Activated T-helper 17 cell treated with anti-CD3 and anti-CD28 coated beads, Interleukin-2, amount 50 U/mL, for 72 hours (primary cell): ENCODE measurements at places on chromosomes 1 and 21. TPM values are rescaled to one million over a fixed set of nuclear protein-coding genes. Genes with fewer than 3 reads are reported as not detected.

DNA sequence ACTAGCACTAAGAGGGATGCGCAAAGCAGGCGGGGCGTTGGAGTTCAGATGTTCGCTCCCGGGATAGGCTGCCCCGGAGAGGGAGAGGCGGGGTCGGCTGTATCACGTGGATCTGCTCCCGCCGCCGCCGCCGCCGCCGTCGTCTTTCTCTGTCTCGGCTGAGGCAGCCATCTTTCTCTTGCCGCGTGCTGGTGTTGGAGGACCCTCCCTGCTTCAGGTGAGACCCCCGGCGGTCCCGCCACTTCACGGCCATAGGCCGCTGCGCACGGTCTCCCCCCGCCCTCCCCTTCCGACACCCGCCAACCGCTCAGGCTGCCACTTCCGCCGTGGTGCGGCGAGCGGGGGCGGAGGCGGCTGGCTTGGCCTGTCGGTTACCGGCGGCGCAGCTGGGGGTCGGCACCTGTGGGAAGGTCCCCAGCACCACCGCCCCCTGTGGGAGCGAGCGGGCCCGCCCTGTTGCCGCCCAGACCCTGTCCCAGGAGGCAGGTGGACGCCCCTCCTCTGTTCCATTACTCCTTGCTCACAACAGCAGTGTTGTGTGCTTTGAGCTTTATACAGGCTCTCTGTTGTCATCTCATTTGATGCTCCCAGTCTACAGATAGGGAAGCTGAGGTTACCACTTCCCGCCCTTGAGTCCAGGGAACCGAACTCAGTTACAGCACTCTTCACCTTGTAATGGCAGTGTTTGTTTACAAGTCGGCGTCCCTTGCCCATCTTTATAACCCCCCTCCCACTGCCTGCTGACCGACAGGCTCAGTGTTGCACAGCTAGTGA, at the start of gene BTF3L4:
BTF3L4 (plus strand) TSS at position 133 of the 774 bp plus-strand sequence. CDS start 3,553 bp downstream, outside the sequence.
- peak; percentile 94 for ATAC-seq

- no peak for ATAC-seq
These were observed 63.1 kb downstream of the PTGFR start for GRCh38 chr1:78553859-78554258.

- no peak for ATAC-seq
These were observed 205.6 kb downstream of the RHOU start for GRCh38 chr1:228940926-228941325.

GRCh38 chr1:23446661-23447310, 22.2 kb upstream of the TCEA3 start:
- no peak for ATAC-seq

DNA sequence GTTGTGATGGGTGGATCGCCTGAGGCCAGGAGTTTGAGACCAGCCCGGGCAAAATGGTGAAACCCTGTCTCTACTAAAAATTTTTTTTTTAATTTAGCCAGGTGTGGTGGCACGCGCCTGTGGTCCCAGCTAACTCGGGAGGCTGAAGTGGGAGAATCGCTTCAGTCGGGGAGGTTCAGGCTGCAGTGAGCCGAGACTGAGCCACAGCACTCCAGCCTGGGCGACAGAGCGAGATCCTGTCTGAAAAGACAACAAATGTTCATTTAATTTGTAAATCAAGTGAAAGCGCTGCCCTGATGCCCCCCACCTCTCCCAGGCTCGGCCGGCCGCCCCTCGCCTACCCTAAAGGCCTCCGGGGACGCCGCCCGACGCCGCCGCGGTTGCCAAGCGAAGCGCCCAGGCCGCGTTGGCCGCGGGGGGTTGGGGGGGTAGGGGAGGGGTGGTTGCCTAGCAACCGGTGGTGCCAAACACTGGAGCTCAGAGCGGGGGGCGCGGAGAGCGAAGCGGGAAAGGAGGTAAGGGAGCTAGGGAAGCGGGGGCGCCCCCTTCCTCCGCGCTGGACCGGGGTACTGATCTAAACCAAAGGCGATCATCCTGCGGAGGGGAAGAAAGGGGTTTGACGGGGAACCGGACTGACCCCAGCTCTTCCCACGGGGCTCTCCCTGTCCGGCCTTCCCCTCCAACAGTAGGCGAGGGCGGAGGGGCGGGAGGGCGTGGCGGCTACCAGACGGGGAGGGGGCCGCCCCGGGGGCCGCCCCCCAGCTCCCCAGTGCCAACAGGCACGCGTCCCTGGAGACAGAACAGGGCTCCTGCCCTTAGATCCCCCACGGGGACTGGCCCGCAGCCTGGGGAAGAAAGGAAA, at the start of gene TEKT2:
TEKT2 (plus strand) TSS at position 460 of the 862 bp plus-strand sequence. CDS start 828 bp downstream, outside the sequence.
- no peak for ATAC-seq

- no peak for ATAC-seq
These were observed 344.5 kb downstream of the LMX1A start for GRCh38 chr1:165011991-165012531.

DNA sequence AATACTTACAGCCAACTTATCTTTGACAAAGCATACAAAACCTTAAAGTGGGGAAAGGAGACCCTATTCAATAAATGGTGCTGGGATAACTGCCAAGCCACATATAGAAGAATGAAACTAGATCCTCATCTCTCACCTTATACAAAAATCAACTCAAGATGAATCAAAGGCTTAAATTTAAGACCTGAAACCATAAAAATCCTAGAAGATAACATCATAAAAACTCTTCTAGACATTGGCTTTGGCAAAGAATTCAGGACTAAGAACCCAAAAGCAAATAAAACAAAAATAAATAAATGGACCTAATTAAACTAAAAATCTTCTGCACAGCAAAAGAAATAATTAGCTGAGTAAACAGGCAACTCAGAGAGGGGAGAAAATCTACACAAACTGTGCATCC, 335.6 kb upstream of the PBX1 start:
- ATAC-seq: no peak

GRCh38 chr21:39115576-39116235, 67.5 kb downstream of the PSMG1 start:
- no peak for ATAC-seq

DNA sequence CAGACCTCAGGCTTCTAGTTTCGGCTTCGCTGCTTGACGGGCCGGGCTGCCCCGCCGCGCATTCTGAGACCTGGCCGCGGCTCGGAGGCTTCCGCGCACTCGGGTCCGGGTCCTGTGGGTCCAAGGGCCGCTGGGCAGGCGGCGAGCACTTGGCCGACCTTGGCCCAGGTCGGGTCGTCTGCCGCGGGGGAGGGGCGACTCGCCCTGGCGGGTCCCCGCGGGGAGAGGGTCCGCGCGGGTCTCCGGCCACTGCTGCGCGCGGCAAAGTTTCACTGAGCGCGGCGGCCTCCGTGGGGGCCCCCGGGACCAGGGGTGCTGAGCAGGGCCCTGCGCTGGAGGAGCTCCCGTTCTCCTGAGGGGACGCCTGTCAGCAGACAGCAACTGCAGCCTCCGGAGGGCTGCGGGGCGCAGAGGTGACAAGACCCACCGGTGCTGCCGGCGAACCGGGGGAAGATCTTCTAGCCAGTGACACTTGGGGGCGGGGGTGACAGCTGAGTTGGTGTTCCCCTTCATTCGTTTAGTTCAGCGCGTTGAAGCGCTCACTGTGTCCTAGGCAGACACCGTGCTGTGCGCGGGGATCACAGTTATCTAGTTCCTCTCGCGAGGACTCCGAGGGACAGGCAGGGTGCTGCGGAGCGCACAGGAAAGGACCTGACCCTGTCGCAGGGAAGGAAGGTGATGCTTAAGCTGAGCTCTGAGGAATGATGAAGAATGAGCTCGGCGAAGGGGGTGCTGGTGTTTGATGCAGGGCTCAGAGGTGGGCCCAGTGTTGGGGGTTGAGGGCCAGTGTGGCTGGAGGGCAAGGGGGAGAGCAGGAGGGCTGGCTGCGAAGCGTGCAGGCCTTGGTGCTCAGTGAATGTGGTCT, 725 bp downstream of the MTFR1L start:
- peak; percentile 74 for ATAC-seq

GRCh38 chr1:71755441-71755840, 526.9 kb downstream of the NEGR1 start:
- ATAC-seq: no peak

DNA sequence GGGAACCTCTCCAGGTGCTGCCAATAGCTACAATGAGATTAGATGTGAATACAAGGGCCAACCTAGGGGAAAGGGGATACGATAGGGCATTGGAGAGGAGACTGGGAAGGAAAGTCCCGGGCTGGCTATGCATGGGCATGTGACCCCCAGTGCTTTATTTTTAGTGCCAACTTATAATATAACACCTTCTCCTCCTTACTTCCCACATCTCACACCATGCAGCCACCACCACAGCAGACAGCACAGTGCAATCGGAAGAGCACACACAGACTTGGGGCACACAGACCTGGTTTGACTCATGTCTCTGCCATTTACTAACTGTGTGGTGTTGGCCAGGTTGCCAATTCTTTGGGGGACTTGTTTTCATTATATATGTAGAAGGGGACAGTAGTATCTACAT, 85.4 kb downstream of the TOMM20 start:
- ATAC-seq: no peak

Gene OR2AK2
- 0.26 TPM for total RNA-seq

Gene SLC45A1
- total RNA-seq: 0.42 TPM

Gene ABL2
- total RNA-seq: 8.2 TPM

Gene C1orf21
- 2.8 TPM for total RNA-seq

Gene CHD5
- 0.43 TPM for total RNA-seq

Gene NR5A2
- 0.13 TPM for total RNA-seq

Gene DYNLT4
- 0.56 TPM for total RNA-seq
